ACHN (cell line): ENCODE measurements at places on chromosomes 2 and 18.

- DNase-seq, result no peak
Observed at GRCh38 chr2:5183031-5183430, 509.2 kb upstream of the SOX11 start.

DNA sequence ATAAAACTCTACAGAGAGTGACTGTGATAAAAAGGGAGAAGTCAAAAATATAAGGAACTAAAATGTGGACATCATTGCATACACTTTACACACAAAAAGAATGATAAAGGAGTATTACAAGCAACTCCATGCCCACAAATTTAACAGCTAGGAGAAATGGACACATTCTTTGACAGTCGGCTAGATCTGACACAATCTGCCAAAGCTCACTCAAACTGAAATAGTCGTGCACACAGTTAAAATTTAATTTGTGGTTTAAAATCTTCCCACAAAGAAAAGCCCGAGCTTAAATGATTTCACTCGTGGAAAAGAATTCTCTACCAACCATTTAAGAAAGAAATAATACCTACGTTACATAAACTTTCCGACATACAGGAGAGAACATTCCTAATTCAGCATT is 132.4 kb downstream of the ZAP70 start:
- peak; percentile 28 for DNase-seq

DNA sequence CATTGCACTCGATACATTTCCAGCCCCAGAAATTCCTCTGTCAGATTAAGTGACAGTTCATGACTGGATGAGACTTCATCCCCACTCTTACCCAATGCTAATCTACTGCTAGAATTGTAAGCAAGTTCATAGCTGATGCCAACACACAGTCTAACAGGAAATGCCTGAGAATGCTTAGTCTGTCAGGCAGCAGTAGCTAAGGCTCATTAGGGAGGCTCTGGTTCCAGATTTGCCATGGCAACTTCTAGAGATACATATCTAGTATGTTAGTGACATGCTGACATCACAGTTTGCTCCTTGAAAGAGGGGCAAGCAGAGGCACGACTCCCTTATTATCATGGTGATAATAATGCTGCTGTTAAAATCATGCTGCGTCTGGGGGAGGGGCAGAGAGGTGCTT is 198.4 kb downstream of the RBM43 start:
- no peak for DNase-seq

- peak; percentile 24 for DNase-seq
Observed at GRCh38 chr18:59459369-59460071, 100.5 kb upstream of the LMAN1 start.
